ENCODE measurements at places on chromosomes 5 and 9. TPM values are rescaled to one million over a fixed set of nuclear protein-coding genes. Genes with fewer than 3 reads are reported as not detected.

DNA sequence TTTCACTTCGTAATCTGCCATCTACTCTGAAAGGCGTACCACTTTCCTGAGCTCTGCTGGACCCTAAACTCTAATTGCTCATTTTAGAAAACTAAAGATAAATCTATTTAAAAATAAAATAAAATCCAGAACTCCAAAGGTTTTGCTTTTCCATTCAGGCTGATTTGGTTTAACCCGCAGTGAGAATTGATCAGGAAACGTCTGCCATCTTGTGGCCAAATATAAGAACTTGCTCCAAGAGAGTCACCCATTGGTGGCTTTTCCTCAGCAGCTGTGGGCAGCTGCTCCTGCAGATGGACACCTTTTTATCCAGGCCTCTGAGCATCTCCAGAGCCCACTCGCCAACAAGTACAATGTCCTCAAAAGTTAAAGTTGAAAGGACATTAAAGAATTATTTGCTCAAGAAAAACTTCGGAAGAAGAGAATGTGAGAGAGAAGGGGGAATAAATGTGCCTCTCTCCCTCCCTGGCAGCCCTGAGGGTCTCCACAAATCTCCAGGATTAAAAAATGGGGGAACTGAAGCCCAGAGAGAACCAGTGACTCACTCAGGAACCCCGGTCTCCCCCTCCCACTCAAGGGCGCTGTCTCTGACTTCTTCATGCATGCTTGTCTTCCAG lies 4.1 kb downstream of the SAXO1 start:
- DNase-seq = peak; percentile 84

Gene EXD3
- total RNA-seq = 43.1 TPM

Gene PIP5K1B
- total RNA-seq = not detected

DNA sequence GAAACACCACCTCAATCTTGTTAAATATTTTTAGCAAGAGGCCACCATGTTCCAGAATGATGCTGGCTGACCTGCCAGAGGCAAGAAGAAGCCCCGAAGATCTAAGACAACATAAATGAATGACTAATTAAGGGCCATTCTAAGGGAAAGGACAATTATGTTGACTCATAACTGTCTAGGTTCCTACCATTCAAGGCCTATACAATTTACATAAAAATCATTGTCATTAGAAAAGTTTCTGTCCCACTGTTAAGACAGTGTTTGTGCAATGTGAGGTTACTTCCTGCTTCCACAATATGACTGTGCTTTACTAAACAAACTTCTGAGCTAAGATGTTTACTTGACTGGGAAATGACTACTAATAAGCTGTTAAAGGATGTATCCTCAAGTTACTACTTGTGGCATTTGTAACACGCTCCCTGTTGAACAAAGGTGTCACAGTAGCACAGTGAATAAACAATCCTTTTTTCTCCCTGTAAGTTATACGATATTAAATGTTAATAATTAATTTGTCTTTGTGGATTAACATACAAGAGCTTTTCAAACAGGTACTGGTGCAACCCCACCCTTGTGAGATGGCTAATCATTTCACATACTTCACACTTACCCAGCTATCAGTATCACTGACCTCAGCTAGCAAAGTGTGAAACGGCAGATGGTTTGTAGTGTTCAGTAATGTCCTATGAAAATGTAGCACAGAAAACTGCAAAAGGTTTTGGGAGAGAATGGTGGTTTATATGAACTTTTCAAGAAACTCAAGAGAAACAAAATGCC lies 195.8 kb downstream of the EFNA5 start:
- peak; percentile 52 for DNase-seq

DNA sequence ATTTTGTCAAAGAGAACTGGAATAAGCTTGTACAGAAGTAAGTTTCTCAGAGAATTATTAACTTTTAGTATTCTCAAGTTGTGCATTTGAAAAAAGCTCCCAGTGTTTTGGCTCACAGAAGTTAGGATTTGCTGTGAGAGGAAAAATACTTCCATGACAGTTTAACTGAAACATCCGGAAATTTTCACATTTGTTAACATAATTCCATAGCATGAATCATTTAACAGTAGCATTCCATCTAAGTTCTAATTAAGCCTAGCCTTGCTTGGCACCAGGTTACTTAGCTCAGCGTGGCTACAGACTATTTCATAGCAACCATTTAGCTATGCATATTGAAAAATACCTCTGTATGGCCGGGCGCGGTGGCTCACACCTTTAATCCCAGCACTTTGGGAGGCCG lies 90.8 kb downstream of the LNPEP start:
- no peak for DNase-seq

DNA sequence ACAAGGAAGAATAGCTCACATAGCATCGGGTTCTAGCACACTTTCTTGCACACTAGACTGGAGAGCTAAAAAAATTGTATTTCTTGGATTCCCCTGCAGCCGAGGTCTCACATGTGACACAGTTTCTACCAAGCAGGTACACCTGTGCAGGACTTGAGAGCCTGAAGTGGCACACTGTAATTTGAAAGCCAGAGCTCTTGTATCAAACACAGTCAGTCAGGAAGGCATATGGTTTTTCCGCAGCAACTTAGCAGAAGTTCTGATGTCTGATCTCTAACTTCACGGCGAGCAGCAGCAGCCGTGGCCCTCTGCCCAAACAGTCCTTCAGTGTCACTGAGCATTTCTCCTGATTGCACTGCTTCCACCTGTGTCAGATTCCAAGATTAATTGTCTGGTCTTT lies 25.5 kb downstream of the TMEM245 start:
- no peak for DNase-seq

DNA sequence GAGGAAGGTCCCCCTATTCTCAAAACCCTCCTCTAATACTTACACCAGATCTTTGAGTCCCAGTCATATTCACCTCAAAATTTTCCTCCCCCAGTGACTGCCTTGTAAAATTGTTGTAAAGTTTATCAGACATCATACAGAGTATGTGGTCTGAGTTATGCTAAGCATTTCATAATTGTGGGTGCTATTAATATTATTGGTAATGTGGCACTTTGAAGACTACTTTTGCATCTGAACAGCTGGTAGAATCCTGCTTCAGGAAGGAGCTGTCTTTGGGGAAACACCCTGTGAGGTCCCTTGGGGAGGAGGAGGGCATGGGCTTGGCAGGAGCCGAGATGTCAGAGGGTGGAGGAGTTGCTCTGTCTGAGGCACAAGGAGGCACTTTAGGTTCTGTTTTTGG lies 164.9 kb upstream of the ZNF618 start:
- DNase-seq = no peak
